ENCODE measurements at places on chromosomes 5 and 9. TPM values are rescaled to one million over a fixed set of nuclear protein-coding genes. Genes with fewer than 3 reads are reported as not detected.

PIP5K1B gene
- total RNA-seq, result not detected

OR13C2 gene
- total RNA-seq, result not detected

ELOVL7 gene
- under 0.01 TPM for total RNA-seq

B4GALT1 gene
- total RNA-seq, result 15.4 TPM

FXN gene
- 2.9 TPM for total RNA-seq

NR5A1 gene
- not detected for total RNA-seq

GLRA1 gene
- total RNA-seq, result not detected

RPL7A gene
- total RNA-seq, result 2,826 TPM

PHF2 gene
- 9.2 TPM for total RNA-seq

CCDC192 gene
- not detected for total RNA-seq

SPINK1 gene
- not detected for total RNA-seq

All from subcutaneous preadipocyte (primary cell).